ENCODE measurements at places on chromosomes 12 and 14.

- no peak for DNase-seq
Measured at GRCh38 chr12:56808954-56809353, 45.8 kb downstream of the HSD17B6 start.

GRCh38 chr12:8780389-8780788 is 42.0 kb upstream of the A2ML1 start:
- no peak for DNase-seq

DNA sequence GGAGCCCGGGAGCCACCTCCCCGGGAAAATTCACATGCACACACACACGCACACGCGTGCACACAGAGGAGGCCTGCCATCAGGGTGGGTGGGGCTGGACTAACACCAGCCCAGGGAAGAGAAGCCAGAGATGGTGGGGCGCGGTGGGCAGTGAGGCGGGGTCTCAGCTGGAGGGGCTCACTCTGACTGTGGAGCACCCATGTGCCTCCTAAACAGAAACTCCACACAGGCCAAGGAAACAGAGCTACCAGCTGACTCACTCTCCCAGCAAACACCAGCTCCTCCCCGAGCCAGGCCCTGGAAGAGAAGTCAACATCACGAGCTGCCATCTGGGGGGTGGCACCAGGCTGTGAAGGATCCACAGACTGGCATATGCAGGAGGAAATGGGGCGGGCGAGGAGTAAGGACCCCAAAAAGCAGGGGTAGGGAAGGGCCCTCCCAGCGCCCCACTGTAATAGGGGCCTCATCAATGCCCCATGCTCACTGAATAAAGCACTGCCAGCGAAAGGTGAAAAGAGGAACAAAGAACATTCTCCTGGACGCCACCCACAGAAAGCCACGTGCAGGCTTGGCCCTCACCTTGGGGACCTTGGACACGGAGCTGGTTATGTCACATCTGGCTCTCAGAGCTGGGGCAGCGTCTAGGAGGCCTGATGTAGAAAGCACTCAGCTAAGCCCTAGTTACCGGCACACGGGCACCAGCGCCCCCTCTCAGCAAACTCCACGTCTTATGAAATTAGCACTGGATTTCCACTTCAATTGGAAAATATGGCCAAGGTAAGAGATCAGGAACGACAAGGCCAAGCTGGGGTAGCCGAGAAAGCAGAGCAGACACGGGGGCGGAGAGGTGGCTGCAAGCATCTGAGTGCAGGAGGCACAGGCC is 8.4 kb upstream of the INF2 start:
- DNase-seq: no peak

DNA sequence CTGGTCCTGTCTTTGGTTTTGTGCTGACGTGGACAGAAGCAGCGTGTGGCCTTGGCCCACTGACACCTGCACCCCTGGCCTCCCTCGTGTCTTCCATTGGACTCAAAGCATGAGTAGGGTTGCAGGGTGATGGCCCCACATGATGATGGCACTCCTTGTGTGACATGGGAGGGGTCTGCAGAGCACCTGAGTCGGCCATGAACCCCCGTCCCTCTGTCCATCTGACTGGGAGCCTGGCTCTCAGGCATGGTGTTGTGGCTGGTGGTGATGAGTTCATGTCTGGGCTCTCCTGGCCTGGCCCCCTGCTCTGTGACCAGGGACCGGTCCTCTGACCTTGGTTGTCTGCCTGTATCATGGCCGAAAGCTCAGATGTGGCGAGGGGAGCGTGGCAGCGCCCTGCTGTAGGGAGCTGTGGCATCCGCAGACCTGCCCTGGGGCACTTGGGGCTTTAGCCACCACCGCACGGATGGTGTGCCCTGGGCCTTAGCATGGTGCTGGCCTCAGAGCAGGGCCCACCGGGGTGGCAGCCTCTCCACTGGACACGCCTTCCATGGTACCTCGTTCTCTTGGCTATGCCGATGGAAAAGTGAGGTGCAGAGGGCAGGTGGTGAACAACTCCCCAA is 16.7 kb downstream of the ULK1 start:
- DNase-seq: no peak

- no peak for DNase-seq
Measured at GRCh38 chr12:68450947-68451260, 118.7 kb upstream of the MDM1 start.

- no peak for DNase-seq
Measured at GRCh38 chr12:66392266-66392915, 90.1 kb downstream of the HELB start.

DNA sequence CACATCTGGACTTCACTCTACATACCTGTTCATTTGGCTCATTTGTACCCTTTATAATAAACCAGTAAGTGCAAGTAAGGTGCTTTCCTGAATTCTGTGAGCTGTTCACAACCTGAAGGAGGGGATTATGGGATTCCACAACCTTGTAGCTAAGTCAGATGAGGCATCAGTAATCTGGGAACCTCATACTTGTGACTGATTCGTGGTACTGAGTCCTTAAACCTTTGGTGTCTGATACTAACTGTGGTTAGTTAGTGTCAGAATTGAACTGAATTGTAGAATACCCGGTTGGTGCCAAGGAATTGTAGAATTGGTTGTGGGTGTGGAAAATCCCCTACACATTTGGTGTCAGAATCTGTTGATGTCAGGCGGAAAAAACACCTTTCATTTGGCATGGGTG is 83.4 kb downstream of the TMX1 start:
- no peak for DNase-seq

DNA sequence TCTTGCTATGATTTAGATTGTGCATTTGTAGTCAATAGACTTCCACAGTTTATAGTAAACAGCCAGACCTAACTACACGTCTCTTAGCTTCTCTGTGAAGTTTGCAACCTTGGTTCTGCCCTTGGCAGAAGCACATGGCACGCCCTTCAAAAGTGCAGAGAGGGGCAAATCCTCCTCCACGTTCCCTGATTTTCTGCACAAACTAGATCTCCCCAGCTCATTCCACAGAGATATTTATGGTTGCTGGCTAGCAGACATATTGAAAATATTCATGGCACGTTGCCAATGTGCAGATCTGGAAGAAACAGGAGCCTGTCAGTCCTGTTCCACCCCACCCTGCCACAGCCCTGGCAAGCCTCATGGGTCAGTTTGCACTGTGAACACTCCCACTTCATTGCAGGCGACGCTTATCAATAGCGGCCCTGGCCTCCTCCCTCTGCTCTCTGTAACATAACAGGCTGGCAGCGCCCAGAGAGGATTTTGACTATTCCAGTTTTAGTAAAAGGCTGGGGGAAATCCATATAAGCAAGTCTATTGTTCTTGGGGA is 6.5 kb upstream of the LGALS3 start:
- no peak for DNase-seq

DNA sequence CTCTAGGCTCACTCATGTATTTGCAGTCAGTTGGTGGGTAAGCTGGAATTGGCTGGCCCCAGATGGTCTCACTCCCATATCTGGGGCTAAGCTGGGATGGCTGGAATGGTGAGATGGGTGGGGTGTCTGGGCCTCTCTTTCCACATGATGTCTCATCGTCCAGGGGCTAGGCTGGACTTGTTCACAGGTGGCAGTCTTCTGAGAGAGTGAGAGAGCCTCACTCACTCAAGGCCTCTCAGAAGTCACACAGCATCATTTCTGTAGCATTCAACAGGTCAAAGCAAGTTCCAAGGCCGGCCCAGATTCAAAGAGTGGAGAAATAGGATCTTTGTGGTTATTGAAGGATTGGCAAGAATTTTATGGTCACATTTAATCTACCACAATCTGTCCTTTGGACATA is 102.7 kb downstream of the UNC79 start:
- DNase-seq: no peak

DNA sequence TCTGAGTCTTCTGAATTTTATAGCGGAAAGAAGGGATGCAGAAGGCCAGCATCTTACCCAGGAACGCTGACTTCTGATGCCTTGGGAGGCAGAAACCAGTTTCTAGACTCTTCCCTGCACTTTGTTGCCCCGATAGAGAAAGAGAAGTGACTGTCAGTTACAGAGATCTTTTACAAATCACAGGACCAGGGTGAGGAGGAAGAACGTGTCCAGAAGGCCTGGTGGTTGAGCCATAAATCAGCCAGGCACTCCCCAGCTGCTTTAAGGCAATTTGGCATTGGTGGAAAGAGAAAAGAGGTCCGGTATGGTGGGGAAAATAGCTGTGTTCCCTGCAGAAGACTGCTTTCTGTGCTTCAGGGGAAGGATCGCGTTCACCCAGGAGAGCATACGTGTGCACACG is 88.7 kb upstream of the KCNA1 start:
- no peak for DNase-seq

DNA sequence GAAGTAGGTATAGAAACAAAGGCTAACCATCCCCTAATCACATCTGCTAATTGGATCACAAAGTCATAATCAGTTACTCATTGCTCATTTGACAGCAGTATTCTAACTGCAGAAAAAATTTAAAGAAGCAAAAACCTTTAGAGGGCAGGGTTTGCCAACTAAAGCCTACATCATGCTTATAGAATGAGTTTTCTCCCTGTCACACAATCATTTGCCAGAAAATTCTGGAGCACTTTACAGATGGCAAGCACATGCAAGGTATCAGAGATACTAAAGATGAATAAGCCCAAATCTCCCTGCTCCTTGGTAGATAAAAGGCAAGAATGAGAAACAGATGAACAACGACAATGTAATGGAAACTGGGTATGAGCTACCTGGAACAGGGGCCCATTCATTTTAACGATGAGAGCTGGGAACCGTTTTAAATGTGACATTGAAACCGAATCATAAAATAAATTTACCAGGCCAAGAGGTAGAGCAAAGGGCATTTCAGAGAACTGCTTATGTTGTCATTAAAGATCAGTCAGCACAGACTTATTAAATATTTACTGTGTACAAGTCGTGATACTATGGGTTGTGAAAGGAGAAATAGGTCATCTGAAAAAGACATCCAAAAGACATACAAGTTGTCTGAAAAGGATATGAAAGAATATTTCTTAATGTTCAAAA is 211.4 kb upstream of the ABCD2 start:
- no peak for DNase-seq

DNA sequence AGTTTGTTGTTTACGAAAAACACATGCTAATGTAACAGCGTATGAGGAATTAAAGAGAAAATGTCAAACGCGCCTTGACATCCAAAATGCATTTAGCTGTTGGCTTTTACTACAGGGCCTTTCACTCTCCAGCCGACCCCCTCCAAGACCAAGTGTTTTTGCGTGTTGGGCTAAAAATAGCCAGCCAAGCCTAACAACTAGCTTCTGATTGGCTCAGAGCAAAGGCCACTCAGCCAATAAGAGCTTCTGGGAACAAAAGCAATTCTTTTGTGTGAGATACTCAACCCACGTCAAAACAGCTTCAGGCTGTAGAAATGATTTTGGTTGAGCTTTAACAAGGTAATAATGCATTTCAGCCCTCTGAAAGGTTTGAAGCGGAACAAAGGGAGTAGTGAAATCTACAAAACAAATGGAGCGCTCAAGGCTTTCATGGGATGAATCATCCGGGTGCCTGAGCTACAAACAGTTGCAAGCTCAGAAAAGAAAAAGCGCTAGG is 198.7 kb upstream of the DCN start:
- no peak for DNase-seq

DNA sequence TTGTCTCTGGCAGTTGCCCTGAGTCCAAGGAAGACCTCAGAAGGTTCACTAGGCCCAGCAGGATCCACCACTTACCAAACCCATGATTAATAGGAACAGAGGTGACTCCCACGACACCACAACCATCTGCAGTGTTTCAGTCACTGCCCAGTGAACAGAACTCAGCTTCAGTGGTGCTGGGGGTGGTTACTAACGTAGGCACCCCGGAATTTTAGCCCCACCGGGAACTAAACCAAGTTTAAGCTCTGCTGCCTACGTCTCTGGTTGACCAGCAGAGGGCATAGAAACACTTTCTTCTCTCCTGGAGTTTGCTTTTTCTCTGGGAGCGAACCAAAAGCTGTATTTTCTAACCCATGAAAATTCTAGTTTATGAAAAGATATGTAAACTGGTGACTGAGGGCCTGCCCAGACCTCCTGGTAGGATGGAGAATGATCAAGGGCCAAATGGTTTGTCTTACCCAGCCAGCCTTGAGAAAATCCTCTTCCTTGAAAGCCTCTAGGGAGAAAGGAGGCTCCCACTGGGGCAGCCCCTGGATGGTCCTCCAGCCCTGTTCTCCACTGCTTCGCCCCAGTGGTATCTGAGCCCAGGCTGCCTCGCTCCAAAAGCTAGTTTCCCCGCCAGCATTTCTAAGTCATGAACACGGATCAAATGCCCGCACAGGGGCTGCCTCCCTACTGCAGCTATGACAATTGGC is 379.8 kb downstream of the DPF3 start:
- no peak for DNase-seq

- peak; percentile 70 for DNase-seq
Measured at GRCh38 chr14:78157494-78158437, 12.4 kb upstream of the NRXN3 start.

DNA sequence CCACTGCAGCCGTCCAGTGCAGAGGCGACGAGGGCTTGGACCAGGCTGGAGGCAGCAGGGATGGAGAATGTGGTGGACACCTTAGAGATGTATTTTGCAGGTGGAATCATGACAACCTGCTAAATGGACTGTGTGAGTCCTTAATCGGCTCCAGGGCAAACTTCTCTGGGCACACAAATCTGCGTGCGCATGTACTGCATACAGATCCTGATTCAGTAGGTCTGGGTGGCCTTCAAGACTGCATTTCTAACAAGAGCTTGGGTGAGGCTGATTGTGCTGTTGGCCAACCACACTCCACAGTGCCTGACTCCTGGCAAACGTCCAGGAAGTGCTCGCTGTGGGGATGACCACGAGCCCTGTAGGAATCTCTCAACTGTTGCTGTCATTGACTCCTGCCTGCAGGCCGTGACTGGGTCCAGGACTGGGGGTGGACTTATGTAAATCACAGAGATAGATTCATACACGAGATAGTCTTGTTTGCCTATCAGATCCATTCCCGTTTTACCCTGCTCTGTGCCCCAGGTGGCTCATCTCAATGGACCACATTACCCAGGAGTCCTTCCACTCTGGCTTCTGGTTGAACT is 27.2 kb downstream of the JDP2 start:
- DNase-seq: no peak

DNA sequence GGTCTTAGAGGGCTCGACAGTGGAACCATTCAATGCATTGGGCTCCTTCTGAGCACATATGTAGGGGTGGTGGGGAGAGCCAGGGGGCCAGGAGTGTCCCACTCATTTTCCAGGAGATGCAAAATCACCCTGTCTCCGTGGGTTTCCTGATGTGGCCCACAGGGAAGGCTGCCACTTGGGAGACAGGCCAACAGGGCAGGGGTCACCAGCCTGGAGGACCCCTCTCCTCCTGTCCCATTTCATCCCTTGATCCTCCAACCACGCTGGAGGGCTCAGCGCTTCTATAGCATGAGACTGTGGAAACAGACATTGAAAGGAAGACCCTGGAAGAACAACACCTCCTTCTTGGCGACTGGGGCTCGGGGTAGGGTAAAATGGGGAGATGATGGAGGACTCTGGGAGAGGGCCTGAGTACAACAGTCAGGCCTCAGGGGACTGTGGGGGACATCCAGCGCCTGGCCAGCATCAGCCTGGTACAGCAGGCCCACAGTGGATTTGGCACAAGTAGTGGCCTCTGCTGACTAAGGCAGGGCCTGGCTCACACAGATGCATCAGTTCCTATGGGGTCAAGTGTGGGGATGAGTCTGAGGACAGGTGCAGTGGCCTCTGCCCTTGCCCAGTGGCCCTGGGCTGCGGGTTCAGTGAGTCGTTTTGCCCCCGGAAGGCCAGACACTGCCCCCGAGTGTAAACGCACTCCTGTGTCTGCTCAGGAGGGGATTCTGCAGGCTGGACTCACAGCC is 68.0 kb downstream of the PRIMA1 start:
- DNase-seq: no peak

All from DND-41 (cell line).